B cell (primary cell): ENCODE measurements at places on chromosomes 16 and 17. TPM values are rescaled to one million over a fixed set of nuclear protein-coding genes. Genes with fewer than 3 reads are reported as not detected.

Gene C17orf100
- 7.7 and 11.6 TPM in 2 replicates for total RNA-seq

GRCh38 chr17:10048629-10049350 is 143.7 kb upstream of the RCVRN start:
- no peak overlapping the region for H3K4me3 ChIP-seq
- no peak for DNase-seq
- no peaks in the 10 kb centered on the region for H3K36me3 ChIP-seq
- no peak overlapping the region for H3K27ac ChIP-seq

Gene ZSCAN10
- total RNA-seq, result not detected in 2 replicates

Gene RNF112
- 0.56 and 0.62 TPM in 2 replicates for total RNA-seq

- H3K27ac ChIP-seq, result peak overlapping the region; percentile 1
- peaks cover 90% of the 10 kb centered on the region for H3K4me1 ChIP-seq
- H3K36me3 ChIP-seq, result no peaks in the 10 kb centered on the region
- H3K27me3 ChIP-seq, result no peaks in the 10 kb centered on the region
- DNase-seq, result no peak
Observed at GRCh38 chr16:23866621-23867020, 30.8 kb downstream of the PRKCB start.

- no peak overlapping the region for H3K27ac ChIP-seq
- no peaks in the 10 kb centered on the region for H3K36me3 ChIP-seq
- H3K4me3 ChIP-seq, result no peak overlapping the region
- DNase-seq, result no peak
- no peaks in the 10 kb centered on the region for H3K4me1 ChIP-seq
- H3K27me3 ChIP-seq, result no peaks in the 10 kb centered on the region
Observed at GRCh38 chr17:69271023-69271422, 42.4 kb upstream of the ABCA10 start.

DNA sequence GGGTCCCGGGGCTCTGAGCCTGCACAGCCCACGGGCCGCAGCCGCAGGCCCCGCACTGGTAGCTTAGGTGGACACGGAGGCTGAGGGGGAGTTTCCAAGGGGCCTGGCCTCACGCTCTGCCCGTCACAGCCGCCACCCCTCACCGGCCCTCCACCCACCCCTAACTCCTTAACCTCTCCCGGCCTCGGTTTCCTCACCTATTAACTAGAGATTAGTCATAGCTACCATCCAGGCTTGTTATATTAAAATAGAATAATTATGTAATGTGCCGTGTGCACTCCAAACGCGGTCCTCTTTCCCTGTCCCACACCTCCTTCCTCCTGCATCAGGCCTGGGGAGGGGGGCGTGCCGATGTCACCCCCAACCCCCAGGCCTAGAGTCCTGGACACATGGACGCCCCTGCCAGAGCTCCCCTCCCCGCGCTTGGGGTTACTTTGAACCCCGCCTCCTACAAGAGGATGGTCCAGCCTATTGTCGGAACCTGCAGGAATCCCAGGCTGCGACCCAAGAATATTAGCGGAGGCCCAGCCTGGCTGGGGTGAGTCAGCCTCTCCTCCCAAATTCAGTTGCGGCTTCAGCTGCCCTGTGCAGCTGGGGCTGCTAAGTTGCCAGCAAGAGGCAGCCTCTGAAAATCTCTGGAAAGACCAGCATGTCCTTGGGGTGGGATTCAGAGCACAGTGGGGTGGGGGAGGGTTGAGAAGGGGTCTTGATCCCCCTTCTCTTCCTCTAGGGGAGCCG is 17.3 kb downstream of the SOCS3 start:
- DNase-seq, result no peak
- peaks cover 78% of the 10 kb centered on the region for H3K4me1 ChIP-seq
- no peaks in the 10 kb centered on the region for H3K27me3 ChIP-seq
- H3K36me3 ChIP-seq, result no peaks in the 10 kb centered on the region

Gene MYH3
- total RNA-seq, result 10.9 and 13.5 TPM in 2 replicates

Gene TP53TG3F
- total RNA-seq, result not detected in 2 replicates

- no peak for DNase-seq
- no peaks in the 10 kb centered on the region for H3K36me3 ChIP-seq
- H3K4me1 ChIP-seq, result no peaks in the 10 kb centered on the region
- H3K27me3 ChIP-seq, result no peaks in the 10 kb centered on the region
Observed at GRCh38 chr17:70405492-70406220, 236.3 kb downstream of the KCNJ2 start.

- no peaks in the 10 kb centered on the region for H3K36me3 ChIP-seq
- H3K4me3 ChIP-seq, result no peak overlapping the region
- H3K27me3 ChIP-seq, result no peaks in the 10 kb centered on the region
- no peaks in the 10 kb centered on the region for H3K4me1 ChIP-seq
- H3K27ac ChIP-seq, result no peak overlapping the region
Observed at GRCh38 chr16:62462971-62463370, 426.7 kb upstream of the CDH8 start.

Gene KCNJ12
- total RNA-seq, result not detected in 2 replicates

- H3K4me3 ChIP-seq, result no peak overlapping the region
- no peak overlapping the region for H3K27ac ChIP-seq
- H3K36me3 ChIP-seq, result peaks cover 35% of the 10 kb centered on the region
- no peaks in the 10 kb centered on the region for H3K27me3 ChIP-seq
Observed at GRCh38 chr17:57999496-58000017, 7.5 kb downstream of the SRSF1 start.

- H3K4me3 ChIP-seq, result no peak overlapping the region
- peak; percentile 71 for DNase-seq
- H3K4me1 ChIP-seq, result peaks cover 5% of the 10 kb centered on the region
Observed at GRCh38 chr17:27651411-27652345, 20.7 kb downstream of the LGALS9 start.

GRCh38 chr17:2419486-2419885 is 18.6 kb upstream of the MNT start:
- no peaks in the 10 kb centered on the region for H3K4me1 ChIP-seq
- no peak overlapping the region for H3K27ac ChIP-seq
- no peaks in the 10 kb centered on the region for H3K27me3 ChIP-seq
- H3K4me3 ChIP-seq, result no peak overlapping the region

DNA sequence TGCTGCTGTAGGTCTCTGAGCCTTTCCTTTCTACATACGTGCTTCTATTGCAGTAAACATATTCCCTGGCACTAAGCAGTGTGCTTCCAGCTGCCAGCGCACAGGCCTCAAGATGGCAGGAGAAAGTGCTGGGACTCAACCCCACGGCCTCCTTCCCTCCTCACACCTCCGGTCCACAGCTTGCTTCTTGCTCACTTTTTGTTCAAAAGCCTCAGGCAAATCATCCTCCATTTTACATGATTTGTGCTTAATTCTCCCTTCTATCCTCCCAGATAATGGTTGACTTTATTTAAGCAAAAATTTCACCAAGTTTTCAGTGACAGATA is 5.4 kb downstream of the CDK5R1 start:
- H3K27ac ChIP-seq, result peak overlapping the region; percentile 30
- H3K4me3 ChIP-seq, result no peak overlapping the region
- H3K27me3 ChIP-seq, result no peaks in the 10 kb centered on the region
- H3K4me1 ChIP-seq, result peaks cover 88% of the 10 kb centered on the region
- H3K36me3 ChIP-seq, result peaks cover 12% of the 10 kb centered on the region
